NCI-H1694 treated with DMSO at 0.1 percent for 48 hours (cell line): ENCODE measurements at places on chromosomes 1 and 21.

DNA sequence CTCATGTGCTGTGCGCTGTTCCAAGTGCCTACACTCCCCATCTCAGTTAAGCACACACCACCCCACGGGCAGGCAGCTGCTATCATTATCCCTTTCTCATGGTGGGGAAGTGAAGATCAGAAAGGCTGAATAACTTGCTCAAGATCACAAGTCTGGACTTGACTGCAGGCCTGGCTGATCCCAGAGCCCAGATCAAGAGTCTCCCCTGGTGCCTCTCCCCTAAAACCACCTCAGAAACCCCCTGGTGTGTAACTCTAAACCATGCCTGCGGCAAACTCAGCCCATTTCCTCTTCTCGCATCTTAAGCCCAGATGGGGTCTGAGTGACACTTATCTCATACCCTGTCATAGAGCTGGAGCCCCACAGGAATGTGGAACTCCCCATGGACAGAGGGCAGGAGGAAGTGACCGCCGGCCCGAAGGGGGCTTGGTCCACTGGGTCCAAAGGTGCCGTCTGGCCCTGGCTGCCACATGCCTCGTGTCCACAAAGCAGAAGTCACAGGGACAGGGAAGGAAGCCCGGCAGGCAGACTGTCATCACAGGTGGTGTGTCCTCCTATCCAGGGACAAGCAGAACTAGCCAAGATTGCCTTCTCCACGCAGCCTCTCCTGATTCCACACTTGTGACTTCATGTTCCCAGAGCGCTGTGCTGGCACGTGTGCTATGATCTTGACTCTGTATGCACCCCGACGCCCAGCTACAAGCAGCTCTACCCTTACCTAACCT is 92.1 kb downstream of the SYF2 start:
- DNase-seq, result no peak

GRCh38 chr1:65435987-65436386 is 15.5 kb downstream of the LEPR start:
- DNase-seq, result no peak

DNA sequence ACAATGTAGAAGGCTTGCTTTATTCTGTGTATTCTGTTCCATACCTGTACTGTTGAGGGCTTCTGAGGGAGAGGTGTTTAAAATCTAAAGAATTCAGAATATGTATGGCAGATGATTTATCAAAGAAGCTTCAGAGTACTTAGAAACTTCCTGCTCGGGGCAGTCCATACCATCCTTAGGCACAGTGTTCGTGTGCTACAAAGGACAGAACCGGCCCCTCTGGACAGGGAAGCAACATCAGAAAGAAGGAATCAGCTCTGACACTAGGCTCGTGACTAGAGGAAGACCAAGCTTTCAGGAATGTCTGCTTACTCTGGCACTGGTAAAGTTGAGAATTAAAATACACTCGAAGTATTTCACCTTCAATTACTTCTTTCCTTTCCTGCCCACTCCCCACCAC is 14.1 kb downstream of the SELP start:
- no peak for DNase-seq

- DNase-seq, result no peak
These were observed 1064.9 kb downstream of the TTLL7 start for GRCh38 chr1:82934074-82934473.

DNA sequence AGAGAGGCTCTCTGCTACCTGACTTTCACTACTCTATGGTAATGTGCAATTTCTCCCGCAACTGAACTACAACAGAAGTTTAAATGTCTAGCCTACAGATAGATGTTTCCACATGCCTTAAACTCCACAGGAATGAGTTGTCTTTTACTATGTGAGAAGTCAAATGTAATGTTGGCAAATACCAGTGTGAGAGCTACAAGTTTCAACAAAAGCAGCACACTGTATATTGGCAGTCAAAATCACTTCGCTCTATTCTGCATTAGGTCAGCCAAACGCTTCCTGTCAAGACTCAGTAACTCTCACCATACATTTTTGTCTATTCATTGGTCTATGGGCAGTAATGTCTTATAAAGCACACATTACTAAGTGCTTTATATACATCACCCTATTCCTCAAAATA is 41.9 kb downstream of the LUZP1 start:
- no peak for DNase-seq

GRCh38 chr1:113905435-113905861 is 322 bp downstream of the DCLRE1B start:
- no peak for DNase-seq

GRCh38 chr1:58964880-58965279 is 181.0 kb upstream of the JUN start:
- DNase-seq, result no peak

DNA sequence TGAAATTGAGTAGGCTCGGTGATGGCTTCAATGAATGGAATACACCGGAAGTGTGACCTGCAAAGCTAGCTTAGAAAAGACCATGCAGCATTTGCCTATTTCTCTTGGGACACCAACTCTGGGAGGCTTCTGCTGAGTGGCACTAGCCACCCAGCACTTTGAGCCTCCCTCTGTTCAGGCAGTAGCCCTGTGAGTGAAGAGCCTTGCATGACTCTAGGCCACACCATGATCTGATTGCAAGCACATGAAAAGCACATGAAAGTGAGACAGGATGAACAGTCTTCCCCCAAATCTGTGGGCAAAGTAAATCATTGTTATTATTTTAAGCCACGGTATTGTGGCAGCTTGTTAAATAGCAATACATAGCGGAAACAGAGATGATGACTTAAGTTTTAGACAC is 2.8 kb downstream of the CD48 start:
- DNase-seq, result no peak

GRCh38 chr1:36465731-36466369 is 1.7 kb upstream of the MRPS15 start:
- DNase-seq, result no peak

- DNase-seq, result no peak
These were observed 41.1 kb downstream of the PRKAA2 start for GRCh38 chr1:56686169-56686568.

DNA sequence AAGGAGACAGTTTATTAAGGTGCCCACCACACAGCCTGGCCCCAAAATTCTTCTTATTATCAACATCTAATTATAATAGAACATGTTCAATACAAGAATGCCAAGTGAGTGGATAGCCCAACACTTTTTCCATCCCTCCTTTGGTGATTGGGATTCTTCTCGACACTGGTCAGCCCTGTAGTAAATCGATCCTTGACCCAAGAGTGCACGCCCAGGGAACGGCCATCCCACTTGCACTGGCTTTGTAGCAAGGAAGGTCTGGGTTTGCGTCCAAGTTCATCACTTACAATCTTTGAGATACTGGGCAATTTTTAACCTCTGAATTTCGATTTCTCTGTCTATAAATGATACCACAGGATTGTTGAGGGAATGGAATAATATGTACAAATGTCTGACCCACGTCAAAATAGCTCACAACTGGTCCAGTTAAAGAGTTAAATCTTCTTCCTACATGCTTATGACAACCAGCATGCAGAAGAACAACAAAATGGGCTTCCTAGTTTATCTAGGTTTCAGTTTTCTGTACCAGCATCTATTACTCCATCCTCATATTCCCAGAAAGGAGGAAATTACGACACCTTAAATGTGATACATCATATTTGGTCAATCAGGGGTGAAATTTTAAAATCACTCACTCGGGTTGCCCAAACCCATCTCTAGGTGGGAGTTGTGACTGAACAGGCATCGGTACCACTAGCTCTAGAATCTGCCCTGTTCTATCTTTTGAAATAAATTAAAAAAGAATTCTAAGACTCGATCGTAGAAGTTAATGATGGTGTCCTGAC is 161.8 kb downstream of the CLIC6 start:
- no peak for DNase-seq

DNA sequence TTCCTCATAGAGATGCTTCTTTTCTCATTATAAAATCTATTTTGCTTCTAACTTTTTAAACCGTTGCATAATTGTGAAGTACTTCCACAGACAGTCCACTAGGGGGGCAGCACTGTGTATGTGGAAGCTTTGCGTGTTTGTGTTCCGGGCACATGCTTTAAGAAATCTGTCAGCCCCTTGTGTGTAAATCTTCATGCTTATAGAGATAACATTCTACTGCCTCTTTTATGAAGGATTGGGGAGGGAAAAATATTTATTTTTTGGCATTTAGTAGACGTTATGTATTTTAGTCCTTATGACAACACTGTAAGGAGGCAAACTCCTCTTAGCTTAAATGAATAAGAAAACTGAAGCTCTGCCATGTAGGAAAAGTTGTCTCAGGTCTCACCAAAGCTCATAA is 157.3 kb upstream of the PTGFR start:
- DNase-seq, result peak; percentile 17

GRCh38 chr1:4690951-4691675 is 36.7 kb downstream of the AJAP1 start:
- no peak for DNase-seq

GRCh38 chr1:235954306-235955283 is 87.9 kb upstream of the LYST start:
- peak; percentile 30 for DNase-seq
